ENCODE measurements at places on chromosomes 5 and 9. TPM values are rescaled to one million over a fixed set of nuclear protein-coding genes. Genes with fewer than 3 reads are reported as not detected.

Gene CATSPER3
- 0.61 TPM for total RNA-seq

Gene MAP1B
- total RNA-seq, result 0.77 TPM

Gene CCL19
- total RNA-seq, result not detected

Gene GGTA1
- total RNA-seq, result not detected

Gene GTF2H2
- total RNA-seq, result 82.0 TPM

Gene PHF24
- total RNA-seq, result 0.12 TPM

Gene CMBL
- 16.5 TPM for total RNA-seq

Gene FAXDC2
- total RNA-seq, result 0.95 TPM

DNA sequence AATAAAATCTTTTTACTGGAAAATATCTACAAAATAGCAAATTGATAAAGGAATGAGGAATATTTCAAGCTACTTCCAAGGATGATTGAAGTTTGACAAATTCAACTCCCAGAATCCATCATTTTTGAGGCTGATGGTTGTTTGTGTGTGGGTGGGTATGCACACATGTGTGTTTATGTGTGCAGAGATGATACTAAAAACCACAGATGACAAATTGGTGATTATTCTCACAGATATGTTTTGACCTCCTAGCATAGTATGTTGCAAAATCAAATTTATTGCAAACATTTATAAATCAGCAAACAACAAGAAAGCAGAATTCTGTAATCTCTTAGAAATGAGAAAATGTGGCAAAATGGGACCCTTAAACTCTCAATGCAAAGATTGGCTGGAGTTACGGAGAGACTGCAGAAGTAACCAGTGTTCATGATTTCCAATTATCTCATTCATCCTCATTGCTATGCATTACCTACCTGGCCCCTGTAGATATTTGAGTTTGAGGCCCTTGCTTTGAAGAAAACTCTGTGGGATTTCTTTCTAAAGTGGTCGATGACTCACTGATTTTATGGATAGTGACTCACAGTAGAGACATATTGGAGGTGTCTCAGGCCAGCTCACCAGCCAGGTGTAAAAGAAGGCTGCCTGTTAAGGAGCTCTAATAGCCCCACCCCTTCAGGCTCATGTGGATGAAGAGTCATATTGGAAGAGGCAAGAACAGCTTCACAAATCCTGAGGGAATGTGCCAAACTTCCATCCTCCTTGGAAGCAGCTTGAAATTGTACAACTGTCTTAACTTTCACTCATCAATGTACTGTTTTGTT lies 44.6 kb upstream of the TMC1 start:
- DNase-seq, result peak; percentile 27

- DNase-seq, result no peak
These were observed 27.3 kb upstream of the SLC36A1 start for GRCh38 chr5:151420127-151420526.

DNA sequence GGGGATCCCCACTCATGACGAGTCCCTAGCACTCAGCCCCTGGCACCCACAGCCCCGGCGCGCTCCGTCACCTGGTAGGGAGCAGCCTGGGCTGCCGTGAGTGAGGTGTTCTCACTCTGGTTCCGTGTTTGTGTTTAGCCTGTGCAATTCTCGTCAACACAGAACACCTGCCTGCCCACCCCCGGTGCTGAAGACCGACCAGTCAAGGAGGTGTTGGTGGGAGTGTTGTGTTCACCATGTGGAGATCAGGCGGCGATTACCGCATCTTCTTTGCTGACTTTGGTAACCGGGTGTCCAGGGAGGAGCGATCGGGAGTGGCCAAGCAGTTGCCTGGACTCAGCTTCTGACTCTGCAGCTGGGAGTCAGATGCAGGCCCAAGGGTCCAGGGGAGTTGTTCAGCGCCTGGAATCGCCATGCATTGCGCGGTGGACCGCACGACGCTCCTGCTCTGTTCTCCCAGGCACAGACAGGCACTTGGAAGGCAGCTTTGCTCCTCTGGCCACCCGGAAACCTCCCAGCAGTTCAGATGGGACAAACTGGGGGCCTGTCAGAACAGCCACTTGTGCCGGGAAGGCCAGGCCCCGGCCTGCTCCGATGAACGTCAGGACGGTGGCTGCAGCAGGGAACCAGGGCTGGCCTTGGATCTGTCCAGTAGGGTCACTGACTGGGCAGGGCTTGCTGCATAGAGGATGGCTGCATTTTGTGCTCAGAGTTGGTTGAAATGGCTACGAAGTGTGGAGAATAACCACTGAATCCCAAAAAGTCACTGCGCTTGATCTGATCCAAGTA lies 28.2 kb downstream of the EXOC3 start:
- no peak for DNase-seq

DNA sequence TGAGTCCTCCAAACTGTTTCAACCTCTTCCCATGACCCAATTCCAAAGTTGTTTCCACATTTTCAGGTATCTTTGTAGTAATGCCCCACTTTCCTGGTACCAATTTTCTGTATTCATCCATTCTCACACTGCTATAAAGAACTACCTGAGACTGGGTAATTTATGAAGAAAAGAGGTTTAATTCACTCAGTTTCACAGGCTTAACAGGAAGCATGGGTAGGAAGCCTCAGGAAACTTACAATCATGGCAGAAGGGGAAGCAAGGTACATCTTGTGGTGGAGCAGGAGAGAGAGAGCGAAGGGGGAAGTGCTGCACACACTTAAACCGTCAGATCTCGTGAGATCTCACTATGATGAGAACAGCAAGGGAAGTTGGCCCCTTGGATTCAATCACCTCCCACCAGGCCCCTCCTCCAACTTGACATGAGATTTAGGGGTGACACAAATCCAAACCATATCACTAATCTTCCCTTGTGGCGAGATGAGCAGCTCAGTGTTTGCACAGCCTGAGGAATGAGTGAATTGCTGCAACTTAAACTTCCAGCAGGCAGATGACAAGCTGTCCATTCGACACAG lies 42.9 kb downstream of the TRIP13 start:
- no peak for DNase-seq

DNA sequence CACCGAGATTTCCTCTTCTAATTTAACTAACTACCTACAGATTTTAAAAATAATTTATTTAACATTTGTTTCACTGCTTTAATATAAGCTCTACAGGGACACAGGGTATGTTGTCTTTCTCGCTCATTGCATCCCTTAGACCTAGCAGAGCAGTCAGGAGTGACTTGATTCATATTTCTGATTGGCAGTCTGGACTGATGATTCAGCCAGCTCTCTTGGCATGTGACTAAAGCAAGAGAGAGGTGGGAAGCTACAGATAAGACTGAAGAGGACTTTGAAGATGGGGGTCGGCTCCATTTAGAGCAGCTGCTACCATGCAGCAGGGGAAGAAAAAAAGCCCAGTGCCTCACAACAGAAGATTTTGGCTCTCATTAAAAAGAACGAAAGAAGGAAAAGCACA lies 173.4 kb upstream of the STK32A start:
- DNase-seq, result no peak

- no peak for DNase-seq
These were observed 78.1 kb downstream of the SNCAIP start for GRCh38 chr5:122390154-122390553.

DNA sequence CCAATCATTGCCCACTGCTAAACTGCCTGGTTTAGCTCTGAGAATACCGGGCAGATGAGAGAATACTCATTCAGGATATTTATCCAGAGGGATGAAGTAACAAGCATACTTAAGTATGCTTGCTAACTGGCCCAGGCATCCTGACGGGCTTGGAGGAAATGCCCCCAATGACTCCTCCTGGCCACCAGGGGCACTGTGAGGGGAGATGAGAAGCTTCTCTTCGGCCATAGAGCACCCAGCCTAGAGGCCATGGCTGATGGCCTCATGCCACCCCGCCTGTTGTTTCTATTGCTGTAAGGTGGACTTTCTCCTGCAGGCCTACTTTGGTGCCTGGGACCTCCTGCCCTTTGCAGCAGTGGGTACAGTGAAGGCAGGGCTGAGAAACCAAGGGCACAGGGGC lies 134.5 kb upstream of the FSTL4 start:
- DNase-seq, result no peak

DNA sequence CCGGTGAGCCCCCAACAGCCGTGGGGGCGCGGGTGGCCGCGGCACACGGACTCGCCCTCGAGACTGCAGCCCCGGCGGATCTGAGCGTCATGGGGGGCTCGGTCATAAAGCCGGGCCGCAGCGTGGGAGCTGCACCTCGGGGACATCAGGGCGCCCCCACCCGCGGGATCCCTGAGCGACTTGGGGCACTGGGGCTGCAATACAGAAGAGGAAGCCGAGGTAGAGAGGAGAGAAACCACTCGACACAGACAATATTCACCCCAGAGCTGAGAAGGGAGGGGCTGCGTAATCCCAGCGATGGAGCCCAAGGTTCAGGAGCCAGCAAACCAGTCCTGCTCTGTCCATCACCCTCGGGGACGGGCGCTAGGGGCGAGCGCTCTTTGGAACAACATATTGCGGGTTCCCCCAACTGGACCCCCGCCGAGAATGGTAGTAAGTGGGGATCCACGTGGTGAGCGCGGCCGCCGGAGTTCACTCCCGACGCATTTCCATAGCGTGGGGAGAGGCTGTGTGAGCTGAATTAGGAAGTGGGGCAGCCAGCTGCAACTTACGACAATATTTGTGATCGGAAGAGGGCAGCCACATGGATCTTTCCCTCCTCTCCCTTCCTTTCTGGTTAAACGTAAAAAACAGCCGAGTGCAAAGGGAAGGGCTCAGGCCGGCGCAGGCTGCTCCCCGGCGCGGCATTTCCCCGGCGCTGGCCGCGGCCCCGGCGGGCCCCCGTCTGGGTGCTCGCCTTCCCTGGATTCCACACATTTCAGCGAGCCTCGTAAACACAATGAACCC lies 9.9 kb downstream of the PTCH1 start:
- DNase-seq, result peak; percentile 65

DNA sequence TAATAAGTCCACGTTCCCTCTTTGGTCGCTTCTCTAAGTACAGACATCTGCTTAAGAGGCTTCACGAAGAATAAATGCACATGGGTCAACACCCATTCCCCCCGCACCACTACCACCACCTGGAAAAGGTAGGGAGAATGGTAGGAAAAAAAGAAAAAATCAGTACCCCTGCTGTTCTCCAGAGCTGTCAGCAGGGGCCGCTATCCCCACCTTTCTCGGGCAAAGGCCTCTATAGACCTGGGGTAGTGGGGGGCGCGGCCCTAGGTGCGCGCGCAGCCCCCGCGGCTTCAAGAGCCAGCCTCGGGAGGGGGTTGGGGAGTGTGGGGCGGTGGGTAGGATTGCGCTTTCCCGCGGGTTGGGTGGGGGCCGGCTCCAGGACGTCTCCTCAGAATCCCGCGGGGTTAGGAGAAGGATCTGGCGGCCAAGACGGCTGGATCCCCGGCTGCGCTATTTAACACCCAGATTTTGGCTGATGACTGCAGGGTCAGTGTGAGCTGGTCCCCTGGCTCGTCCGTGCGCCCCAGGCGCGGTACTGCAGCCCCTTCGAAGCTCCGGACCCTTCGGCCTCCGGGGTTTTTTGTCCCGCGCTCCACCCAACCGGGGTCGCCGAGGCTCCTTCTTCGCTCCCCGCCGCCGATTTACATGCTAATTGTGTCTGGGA lies 1.6 kb upstream of the SEMA6A start:
- DNase-seq, result peak; percentile 43

- no peak for DNase-seq
These were observed 10.8 kb downstream of the OR13J1 start for GRCh38 chr9:35859310-35859989.

- DNase-seq, result no peak
These were observed 575.7 kb downstream of the PDE4D start for GRCh38 chr5:59317774-59318205.

DNA sequence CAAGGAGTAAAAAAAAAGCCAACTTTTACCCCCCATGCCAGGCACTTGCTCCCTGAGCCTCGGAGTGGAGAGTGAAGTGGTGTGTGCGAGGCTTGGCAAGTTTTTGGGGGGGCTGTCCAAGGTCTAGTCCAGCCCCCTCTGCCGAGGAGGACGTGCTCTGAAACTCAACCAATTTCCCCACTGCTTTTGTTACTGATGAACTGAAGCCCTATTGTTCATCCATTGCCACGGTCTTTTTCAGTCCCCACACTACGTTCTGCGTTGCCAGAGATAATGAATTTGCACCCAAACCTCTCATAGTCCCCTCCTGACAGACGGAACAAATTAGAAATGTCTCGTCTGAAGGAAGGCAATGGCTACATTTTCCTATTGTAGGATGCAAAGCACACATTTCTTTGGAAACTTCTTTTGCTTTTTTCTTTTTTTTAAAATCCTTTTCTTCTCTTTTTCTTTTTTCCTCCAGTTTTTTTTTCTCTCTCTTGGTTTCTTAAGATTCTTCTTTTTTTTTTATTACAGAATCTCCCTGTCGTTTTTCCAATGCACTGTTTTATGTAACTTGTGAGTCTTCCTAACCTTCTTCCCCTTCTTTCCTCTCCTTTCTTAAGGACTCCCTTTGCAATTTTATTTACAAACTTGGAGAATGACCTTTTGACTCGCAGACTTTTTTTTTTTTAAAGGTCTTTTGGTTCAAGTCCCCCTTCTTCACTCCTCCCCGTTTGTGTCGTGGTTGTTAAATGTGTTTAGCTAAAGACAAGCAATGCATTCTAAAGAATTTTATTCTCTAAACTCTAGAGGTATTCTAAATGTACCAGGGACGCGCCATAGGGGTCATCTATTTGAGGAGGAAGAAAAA lies 209.5 kb downstream of the MEF2C start:
- DNase-seq, result no peak

GRCh38 chr5:149175346-149176105 lies 34.2 kb downstream of the ABLIM3 start:
- no peak for DNase-seq

DNA sequence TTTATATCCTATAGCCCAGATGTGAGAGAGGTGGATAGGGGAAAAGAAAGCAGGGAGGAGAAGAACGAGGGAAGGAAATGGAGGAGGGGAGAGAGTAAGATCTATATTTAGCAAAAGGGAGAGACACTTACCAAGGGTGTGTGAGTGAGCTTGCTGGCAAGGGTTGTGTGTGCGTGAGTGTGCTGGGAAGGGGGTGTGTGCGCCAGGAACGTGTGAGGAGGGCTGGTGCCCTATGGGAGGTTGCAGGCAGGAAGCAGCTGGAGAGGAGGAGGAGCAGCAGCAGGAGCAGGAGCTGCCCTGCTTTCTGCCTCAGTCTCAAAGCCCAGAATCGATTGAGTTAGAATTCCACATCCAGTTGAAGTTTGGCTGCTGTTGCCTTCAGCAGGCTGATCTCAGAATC lies 148.3 kb upstream of the RUSC2 start:
- no peak for DNase-seq

DNA sequence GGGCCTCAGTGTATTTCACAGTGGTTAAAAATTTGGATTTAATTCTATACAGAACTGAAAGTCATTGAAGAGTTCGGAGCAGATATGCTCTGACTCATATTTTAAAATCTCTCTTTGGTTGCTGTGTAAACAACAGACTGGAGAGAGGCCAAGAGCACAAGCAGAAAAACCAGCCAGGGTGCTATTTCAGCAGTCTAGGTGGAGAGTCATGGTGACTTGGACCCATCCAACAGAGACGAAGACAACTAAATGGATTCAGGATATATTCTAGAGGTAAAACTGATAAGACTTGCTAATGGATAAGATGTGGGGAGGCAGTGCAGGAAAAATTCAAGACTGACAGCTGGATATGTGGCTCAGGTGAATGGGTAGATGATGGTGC lies 168.9 kb downstream of the MAPKAP1 start:
- DNase-seq, result peak; percentile 52

GRCh38 chr9:90287567-90288274 lies 354.9 kb downstream of the DIRAS2 start:
- DNase-seq, result no peak

GRCh38 chr9:70220216-70220615 lies 38.6 kb upstream of the SMC5 start:
- no peak for DNase-seq

GRCh38 chr9:74255489-74255984 lies 241.6 kb upstream of the RORB start:
- DNase-seq, result no peak
